ENCODE measurements at places on chromosomes 5 and 9.
A peak's percentile ranks its signal among the peaks of the same experiment; 100 is the strongest.

GRCh38 chr9:130138171-130138653 lies 34.0 kb upstream of the NCS1 start:
- no peak for DNase-seq
- H3K36me3 ChIP-seq = peaks cover 34% of the 10 kb centered on the region
- no peak overlapping the region for H3K4me3 ChIP-seq
- peaks cover 5% of the 10 kb centered on the region for H3K27me3 ChIP-seq

DNA sequence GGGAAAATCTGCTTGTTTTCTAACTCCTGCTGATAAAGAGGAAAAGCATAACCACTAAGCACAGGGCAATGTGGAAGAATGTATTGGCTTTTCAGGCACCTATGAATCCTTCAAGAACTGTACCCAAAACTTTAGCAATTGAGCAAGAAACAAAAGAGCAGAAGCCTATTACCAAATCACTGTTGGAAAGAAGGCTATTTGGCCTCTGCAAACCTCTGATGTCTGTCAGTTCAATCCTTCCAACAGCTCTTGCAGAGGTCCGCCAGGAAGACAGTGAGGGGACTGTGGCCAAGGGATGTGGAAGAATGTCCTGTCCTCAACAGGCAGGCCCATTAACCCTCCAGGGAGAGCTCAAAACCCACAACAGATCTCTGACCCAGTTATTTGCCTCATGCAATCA lies 328.6 kb downstream of the ENC1 start:
- H3K4me1 ChIP-seq = no peaks in the 10 kb centered on the region
- no peak overlapping the region for H3K4me3 ChIP-seq
- DNase-seq = no peak
- H3K27me3 ChIP-seq = peaks cover 5% of the 10 kb centered on the region
- H3K27ac ChIP-seq = no peak overlapping the region
- no peaks in the 10 kb centered on the region for H3K36me3 ChIP-seq

DNA sequence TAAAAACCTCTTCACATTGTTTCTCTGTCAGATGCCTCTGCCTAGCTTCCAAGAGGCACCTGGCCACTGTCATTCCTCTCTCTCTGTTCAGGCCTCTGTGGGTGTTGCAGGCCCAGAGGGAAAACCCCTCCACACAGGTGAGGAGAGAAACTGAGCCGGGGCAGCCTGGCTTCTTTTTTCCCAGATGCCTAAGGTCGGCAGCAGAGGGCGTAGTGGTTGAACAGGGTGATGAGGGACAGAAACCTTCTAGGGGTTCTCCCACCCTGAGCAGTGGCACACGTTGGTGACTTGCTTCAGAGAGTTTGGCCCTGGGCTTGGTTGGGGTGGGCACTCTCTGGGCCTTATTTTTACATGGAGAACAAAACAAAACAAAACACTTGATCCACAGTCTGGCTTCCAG lies 12.2 kb downstream of the IL9 start:
- no peaks in the 10 kb centered on the region for H3K36me3 ChIP-seq
- H3K4me1 ChIP-seq = peaks cover 4% of the 10 kb centered on the region
- no peak for DNase-seq
- peaks cover 6% of the 10 kb centered on the region for H3K27me3 ChIP-seq
- H3K4me3 ChIP-seq = no peak overlapping the region

DNA sequence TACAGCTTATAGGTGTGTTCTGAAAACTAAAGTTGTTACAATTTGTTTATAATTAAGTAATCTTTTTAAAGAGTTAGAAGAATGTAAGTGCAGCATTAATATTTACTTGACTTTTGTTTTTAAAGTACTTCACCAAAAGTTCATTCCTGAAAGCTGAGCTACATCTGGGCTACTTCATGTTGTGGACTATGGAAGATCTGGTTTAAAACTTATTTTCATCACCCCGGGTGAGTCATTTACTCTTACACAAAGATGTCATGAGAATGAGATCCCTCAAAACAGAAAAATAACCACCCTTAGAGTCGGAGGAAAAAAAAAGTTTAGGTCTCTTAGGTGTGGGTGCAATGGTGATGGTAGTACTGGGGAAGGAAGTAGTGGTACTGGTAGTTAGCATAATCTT lies 5.1 kb downstream of the POU5F2 start:
- peaks cover 7% of the 10 kb centered on the region for H3K36me3 ChIP-seq
- no peak overlapping the region for H3K27ac ChIP-seq
- H3K4me3 ChIP-seq = no peak overlapping the region
- H3K4me1 ChIP-seq = no peaks in the 10 kb centered on the region
- no peaks in the 10 kb centered on the region for H3K27me3 ChIP-seq

DNA sequence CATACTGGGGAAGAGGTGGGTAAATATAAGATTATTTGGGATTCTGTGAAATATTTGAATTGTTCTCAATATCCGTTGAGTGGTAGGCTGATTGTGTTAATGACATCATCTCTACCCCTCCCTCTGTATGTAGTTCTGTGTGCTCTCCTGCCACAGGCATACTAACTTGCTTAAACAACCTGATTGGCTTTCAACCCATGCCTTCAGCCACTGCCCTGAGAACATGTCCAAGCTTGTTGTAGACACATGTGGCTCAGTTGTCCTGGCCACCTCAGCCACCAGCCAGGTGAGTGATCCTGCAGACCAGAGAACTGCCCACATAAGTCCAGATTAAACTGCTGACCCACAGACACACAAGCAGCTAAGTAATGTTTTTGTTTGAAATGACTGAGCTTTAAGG lies 31.1 kb downstream of the ANKS6 start:
- no peaks in the 10 kb centered on the region for H3K27me3 ChIP-seq
- H3K4me1 ChIP-seq = no peaks in the 10 kb centered on the region
- no peak for DNase-seq
- H3K4me3 ChIP-seq = no peak overlapping the region
- H3K27ac ChIP-seq = no peak overlapping the region
- H3K36me3 ChIP-seq = peaks cover 5% of the 10 kb centered on the region

- no peak overlapping the region for H3K4me3 ChIP-seq
- H3K27me3 ChIP-seq = no peaks in the 10 kb centered on the region
- H3K27ac ChIP-seq = no peak overlapping the region
Measured at GRCh38 chr9:110334183-110334582, 3.5 kb downstream of the TXNDC8 start.

GRCh38 chr9:106449336-106449927 lies 413.5 kb upstream of the ZNF462 start:
- DNase-seq = no peak
- H3K27me3 ChIP-seq = no peaks in the 10 kb centered on the region
- no peak overlapping the region for H3K27ac ChIP-seq
- H3K36me3 ChIP-seq = no peaks in the 10 kb centered on the region
- H3K4me3 ChIP-seq = no peak overlapping the region

GRCh38 chr5:62354028-62354874 lies 48.2 kb downstream of the KIF2A start:
- no peak overlapping the region for H3K4me3 ChIP-seq
- no peak for DNase-seq
- peaks cover 24% of the 10 kb centered on the region for H3K36me3 ChIP-seq
- H3K27ac ChIP-seq = no peak overlapping the region
- peaks cover 10% of the 10 kb centered on the region for H3K4me1 ChIP-seq
- no peaks in the 10 kb centered on the region for H3K27me3 ChIP-seq

DNA sequence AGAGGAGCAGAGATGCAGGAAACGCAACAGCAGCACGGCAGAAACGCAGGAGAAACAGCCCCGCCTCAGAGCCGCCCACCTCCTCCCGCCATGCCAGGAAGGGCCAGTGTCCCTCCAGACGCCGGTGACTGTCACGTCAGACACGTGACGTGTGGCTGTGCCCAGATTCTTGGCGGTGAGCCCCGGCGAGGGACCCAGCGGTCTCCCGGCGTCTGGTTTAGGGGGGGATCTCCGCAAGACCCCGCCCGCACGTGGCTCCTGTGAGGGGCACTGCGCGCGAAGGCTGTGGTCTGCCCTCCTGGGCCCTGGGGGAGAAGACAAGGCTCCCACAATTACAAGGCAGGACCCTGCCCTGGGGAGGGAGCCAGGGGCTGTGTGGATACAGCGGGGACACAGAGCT lies 2.4 kb upstream of the LCN8 start:
- no peak overlapping the region for H3K4me3 ChIP-seq
- H3K36me3 ChIP-seq = peaks cover 3% of the 10 kb centered on the region
- no peaks in the 10 kb centered on the region for H3K4me1 ChIP-seq
- DNase-seq = peak; percentile 24
- no peak overlapping the region for H3K27ac ChIP-seq

DNA sequence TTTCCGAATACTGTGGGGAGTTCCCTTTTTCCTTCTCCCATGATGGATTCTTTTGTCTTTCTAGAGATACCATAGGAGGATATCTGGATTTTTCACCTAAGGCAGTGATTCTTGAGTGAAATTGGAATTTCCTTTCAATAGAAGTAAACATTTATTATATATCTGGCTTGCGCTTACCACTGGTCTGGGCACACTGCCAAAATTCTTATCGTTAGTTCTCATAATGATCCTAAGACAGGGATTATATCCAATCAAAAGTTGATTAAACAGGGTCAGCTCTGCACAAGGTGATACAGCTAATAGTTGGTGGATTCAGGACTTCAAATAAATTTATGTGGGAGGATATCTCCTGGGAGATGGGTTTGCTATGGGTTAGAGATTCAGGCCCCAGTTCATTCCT lies 9.6 kb downstream of the TLE4 start:
- H3K4me3 ChIP-seq = peak overlapping the region; percentile 47
- peaks cover 46% of the 10 kb centered on the region for H3K36me3 ChIP-seq
- no peak overlapping the region for H3K27ac ChIP-seq
- H3K27me3 ChIP-seq = no peaks in the 10 kb centered on the region
- H3K4me1 ChIP-seq = peaks cover 61% of the 10 kb centered on the region

GRCh38 chr5:149063017-149063687 lies at the start of gene SH3TC2:
SH3TC2 (minus strand) TSS chr5:149063062; CDS start chr5:149063022, 40 bp downstream.
- H3K4me3 ChIP-seq = no peak within 1 kb of the TSS
- H3K36me3 ChIP-seq = no peaks in the 10 kb centered on the region
- H3K4me1 ChIP-seq = no peaks in the 10 kb centered on the region

DNA sequence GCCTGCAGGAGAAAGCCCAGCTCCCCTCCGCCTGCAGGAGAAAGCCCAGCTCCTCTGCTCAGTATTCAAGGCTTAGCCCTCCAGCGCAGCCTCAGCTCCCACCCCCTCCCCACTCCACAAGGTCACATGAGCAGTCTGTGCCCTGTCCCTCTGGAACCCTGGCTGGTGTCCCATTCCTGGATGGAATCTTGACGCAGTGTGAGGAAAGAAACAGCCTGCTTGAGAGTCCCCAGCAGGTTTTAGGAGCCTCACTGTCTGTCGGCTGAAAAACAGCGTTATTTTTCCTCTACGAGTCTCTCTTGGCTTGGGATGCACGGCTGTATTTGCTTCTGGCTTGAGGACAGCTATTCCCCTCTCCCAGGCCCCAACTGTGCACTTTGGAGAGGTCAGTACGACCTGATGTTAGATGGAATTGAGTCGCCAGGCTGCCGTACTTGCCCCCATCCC lies 210.1 kb upstream of the TRIM32 start:
- no peak overlapping the region for H3K27ac ChIP-seq
- DNase-seq = no peak
- no peak overlapping the region for H3K4me3 ChIP-seq

DNA sequence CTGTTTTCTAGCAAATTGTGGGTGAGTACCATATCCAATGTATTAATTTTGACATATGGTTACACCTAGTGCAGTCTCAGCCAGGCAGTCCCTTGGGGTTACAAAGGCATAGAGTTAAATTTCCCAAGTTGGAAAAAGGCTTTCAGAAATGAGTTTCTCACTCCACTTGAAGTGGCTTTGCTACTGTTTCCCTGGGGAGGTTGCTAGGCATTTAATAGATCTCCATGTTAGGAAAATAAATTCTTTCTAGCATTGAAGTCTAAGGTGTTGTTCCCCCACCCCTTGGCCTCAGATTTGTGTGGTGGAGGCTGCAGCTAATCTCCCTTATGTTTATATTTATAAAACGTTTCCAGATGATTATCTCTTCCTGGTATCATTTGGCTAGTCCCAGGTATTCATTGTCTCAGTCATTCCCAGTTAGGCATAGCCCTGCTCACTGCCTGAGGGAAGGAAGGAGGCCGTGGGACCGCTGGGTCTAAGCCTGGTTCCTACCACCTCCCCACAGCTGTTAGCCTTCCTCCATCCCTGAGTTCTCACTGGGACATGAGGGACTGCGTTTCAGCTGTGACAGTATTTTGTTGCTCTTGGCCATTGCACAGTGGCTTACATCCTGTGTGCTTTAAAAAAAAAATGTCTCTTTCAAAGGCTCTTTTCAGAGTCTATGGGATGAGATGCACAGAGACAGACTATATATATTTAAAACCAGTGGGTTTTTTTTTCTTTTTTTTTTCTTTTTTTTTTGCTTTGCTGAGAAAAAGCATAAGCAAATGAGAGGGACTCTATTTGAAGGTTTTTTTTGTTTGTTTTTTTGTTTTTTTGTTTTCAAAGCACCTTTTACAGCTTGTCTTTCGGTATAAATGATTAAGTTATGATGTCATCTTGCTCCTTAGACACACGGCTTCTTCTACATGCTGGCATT lies 121.5 kb downstream of the MAST4 start:
- no peaks in the 10 kb centered on the region for H3K36me3 ChIP-seq
- H3K27me3 ChIP-seq = peaks cover 15% of the 10 kb centered on the region
- H3K4me3 ChIP-seq = no peak overlapping the region
- H3K4me1 ChIP-seq = peaks cover 2% of the 10 kb centered on the region

DNA sequence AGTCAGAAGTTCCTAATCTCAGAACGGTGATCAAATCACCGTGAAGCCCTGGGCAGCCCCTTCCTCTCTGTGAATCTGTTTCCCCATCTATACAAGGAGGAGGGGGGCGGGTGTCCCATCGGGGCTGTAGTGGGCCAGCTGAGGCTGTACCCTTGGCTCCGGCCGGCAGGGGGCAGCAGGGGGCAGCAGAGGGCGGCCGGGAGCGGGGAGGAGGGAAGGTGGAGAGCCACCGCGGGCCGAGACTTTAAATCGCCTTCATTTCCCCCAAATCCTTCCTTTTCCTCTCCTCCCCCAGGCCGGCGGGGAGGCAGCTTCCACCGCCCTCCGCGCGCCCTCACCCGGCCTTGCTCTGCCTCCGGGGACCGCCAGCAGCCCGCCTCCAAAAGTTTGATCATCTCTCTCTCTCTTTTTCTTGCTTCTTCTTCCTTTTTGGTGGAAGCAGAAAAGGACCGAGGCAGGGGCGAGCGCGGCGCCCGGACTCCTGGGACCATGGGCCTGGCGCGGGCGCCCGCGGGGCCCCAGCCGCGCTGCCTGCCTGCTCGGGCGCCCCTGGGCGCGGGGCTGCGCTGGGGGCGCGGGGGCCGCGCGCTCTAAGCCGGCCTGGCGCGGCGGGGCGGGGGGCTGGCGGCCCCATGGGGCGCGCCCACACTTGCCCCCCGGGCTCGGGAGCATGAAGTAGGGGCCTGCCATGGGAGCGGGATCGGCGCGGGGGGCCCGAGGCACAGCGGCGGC lies at the start of gene COL27A1:
COL27A1 (plus strand) TSS at position 275 of the 732 bp plus-strand sequence; CDS start at position 689, 414 bp downstream.
- DNase-seq = peak; percentile 91
- peak within 1 kb of the TSS; percentile 91 for H3K4me3 ChIP-seq
- peak within 1 kb of the TSS; percentile 78 for H3K27ac ChIP-seq

DNA sequence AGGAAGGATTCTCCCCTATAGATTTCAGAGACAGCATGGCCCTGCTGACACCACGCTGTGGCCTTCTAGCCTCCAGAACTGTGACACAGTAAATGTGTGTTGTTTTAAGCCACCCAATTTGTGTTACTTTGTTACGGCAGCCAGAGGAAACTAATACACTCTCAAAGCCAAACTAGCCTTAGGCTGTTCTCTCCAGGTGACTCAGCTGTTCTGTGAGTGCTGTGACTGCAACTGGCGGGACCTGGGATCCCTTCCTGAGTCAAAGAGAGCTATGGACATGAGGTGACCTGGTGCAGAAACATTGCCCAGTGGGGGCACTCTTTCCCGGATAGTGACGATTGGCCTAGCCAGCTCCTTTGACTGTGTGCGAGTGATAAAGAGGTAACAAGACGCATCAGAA lies 14.0 kb upstream of the MLANA start:
- no peak for DNase-seq
- H3K4me3 ChIP-seq = no peak overlapping the region
- H3K4me1 ChIP-seq = peaks cover 16% of the 10 kb centered on the region
- H3K36me3 ChIP-seq = peaks cover 16% of the 10 kb centered on the region
